ENCODE measurements at places on chromosomes 7 and 10.

DNA sequence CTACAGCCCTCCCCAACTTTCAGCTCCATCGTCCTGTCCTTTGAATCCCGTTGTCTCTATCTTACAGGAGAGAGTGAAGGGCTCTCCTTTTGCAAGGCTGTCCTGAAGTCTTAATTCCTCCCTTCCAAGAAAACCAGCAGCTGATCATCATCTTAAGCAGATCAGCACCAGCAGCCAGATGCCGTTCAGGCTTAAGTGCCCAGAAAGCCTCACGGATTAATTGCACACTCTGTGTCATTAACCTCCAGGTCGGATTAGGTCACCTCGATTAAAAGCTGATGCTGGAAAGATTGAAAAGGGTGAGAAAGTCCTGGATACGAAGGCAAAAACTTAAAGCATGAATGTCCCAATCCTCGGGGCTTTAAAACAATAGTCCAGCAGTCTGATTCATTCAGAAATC, 24.8 kb upstream of the ADARB2 start:
- no peak for DNase-seq

DNA sequence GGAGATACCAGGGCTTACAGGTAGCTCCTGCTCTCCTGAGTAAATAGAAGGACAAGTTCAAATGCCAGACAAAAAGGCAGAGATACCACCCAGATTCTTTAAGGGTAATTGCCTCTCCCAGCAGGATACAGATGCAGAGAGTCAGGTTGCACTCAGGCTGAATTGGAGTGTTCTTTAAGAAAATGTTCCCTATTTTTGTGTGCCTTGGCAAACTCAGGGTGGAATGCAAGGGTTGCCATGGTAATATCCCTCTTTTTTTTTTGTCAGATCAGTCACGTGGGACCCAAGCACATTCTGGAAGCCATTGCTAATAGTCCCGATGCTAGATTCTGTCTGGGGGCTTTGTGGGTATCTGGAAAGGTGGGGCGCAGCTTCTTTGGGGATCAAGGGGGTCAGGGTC, 628.0 kb downstream of the CALN1 start:
- no peak for DNase-seq

DNA sequence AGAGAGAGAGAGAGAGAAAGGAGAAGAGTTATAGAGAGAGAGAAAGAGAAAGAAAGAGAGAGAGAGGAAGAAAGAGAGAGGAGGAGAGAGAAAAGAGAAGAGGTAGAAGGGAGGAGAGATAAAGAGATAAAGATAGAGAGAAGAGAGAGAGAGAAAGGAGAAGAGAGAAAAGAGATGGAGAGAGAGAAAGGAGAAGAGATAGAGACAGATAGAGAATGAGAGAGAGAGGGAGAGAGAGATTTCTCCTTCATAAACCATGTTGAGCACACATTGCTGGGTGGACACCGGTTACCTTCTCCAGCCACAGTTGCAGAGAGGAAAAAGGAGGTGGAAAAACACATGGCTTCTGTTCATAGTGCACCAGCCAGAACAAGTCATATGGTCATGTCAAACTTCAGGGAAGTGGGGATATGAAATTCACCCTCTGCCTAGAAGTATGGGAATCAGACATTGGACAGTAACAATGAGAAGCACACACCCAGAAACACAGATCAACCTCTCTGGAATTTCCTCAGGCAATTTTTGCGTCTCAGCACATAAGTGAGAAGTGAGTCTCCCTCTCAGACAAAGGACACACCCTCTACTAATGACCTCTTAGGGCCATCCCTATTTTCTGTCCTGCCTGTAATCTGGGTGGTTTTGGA, 172.5 kb upstream of the SVIL start:
- DNase-seq, result no peak

DNA sequence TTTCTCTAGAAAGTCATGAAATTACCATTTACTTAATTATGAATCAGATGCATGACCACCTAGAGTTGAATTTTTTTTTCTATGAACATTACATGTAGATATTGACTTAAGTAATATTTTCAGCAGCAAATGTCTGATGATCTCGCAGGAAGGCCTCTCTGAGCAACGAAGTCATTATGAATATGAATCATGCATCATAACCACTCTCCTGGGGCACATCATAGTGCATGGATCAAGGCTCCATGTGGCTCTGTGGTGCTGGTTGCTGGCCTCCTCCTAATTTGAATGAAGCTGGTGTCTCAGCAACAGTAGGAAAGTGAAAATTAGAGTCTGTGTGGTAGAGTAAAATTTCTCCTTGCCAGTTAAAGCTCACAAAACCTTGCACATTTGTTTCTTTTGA, 121.4 kb upstream of the INHBA start:
- no peak for DNase-seq

DNA sequence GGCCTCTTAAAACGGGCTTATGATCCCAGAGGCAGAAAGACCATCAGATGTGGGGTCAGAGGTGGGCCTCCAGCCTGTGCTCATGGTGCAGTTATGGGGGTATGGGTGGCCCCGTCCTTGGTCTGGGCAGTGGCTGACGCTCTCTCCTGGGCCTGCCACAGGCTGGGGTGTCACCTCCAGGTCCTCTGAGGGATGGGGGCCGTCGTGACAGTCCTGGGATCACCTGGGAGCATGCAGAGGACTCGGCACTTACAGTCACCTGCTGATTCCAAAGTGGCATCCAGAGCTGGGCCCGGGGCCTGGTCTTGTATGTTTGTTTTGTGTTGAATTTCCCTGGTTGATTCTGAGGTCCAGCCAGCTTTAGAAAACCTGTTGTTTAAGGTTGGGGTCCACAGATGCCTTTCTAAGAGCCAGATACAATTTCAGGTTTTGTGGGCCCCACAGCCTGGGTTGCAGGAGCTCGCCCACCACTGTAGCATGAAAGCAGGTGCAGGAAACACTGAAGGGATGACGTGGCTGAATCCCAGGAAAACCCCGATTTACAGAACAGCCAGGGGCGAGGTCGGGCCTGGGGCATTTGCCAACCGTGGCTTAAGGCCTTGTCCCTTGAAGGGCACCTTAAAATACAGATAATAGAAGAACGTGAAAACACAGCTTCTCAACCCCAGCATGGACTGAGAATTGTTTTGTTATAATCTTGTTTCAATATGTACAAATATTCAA, 170.7 kb upstream of the PPP2R2D start:
- DNase-seq, result no peak

DNA sequence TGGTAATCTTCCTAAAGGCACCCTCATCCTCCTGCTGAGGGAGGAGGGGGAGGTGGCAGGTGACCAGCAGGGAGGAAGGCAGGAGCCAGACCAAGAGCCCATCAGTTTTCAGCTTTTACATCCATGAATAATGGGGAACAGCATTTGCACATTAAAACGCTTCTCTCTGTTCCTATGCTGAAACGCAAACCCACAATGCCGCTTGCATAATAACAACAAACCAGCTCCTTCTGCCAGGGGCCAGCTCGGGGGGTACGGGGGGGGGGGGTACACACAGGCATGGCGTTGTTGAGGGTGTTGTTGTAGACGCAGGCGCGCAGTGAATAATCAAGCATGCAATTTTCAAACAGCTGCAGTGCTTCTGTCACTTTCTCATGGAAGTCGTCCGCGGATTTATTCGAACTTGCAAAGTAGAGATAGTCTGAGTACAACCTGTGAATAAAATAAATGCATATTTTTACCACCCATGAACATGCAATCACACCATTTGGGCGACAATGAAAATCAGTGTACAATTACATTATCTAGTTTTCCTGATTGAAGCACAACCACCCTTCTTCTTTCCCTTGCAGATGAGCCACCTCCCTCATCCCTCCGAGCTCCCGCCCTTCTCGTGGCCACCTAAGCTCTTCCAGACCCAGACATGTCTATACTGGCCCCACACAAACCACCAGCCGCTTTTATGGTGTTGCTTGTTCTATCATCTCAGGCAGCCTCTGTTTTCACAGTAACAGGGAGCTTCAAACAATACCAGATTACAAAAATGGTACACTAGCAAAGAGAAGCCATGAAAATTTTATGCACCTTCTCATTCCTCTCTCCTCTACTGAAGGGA, 72.2 kb downstream of the CHST15 start:
- no peak for DNase-seq

GRCh38 chr10:73983096-73984047, 14.5 kb upstream of the VCL start:
- DNase-seq, result no peak

DNA sequence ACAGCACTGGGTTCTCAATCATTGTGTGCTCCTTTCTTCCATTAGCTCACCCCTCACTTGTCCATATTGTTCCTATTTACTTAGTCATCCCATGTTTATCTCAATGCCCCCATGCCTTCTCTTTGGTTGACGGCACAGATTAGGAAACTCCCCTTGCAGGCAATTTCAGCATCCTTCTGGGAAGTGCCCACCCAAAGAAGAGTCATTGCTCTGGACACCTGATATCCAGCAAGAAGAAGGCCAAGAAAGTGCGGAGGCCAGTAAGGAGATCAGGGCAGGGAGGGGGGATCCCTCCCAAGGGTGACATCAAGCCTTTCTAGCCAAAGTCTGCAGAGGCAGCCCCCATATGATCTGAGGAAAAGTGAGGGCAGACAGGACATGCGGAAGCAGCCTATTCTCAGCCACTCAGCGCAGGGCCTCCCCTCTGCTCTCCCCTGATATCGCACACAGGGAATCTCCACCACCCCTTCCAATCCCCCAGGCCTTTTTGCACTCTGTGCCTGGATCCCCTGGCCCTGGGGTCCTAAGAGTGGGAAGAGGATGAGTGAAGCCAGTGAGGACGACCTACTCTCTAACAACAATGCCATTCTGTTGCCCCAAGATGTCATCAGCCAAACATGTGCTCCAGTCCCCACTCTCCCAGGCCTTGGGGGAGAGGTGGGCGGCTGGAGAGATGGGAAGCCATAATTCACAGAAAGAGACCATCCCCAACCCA, 1.8 kb downstream of the TRPV6 start:
- no peak for DNase-seq

DNA sequence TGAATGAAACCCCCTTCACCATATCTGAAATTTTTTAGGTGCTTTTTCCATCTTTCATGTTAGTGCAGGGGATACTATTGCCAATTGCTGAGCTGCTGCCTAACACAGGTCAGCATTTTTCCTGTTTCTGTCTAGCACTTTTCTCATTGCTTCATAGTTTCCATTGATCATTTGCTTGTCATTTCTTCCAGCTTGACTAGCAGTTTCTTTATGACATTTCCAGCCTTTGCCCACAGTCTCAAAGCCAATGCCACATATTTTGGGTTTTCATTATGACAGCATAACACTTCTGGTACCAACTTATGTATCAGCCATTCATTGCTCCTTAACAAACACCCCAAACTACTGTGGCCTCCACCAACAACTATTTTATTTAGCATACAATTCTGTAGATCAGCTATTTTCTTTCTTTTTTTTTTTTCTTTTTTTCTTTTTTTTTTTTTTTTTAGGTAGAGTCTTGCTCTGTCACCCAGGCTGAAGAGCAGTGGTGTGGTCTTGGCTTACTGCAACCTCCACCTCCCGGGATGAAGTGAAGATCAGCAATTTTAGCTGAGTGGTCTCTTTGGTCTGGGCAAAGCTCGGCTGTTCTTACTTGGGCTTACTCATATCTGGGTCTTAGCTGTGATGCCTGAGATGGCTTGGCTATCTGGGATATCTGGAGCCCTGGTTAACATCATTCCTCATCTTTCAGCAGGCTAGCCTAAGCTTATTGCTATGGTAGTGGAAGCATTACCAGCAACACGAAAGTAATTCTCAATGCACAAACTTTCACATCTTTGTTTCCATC, 102.3 kb downstream of the EPC1 start:
- no peak for DNase-seq

DNA sequence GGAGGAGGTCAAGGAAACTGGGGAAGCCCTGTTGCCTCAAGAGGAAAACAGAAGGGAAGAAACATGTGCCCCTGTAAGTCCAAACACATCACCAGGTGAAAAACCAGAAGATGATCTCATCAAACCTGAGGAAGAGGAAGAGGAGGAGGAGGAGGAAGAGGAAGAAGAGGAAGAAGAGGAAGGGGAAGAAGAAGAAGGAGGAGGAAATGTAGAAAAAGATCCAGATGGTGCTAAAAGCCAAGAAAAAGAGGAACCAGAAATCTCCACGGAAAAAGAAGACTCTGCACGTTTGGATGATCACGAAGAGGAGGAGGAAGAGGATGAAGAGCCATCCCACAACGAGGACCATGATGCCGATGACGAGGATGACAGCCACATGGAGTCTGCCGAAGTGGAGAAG, 82.7 kb upstream of the SAMD8 start:
- no peak for DNase-seq

DNA sequence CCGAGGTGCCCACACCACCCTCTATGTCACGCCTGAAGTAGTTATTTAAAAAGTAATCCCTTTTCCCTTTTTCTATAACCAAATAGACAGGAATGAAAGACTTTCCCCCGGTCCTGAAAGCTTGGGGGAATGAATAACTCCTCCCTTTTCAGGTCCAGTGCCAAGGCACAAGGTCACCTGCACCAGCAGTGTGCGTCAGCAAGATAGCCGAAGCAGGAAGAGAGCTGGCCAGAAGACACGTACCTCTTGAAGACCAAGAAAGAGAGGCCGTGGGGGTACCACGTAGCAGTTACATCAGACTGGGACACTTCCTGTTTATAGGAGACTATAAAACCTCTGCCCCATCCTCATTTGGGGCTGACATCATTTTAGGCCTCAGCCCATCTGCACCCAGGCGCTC, 10.7 kb upstream of the AKR1B1 start:
- no peak for DNase-seq

DNA sequence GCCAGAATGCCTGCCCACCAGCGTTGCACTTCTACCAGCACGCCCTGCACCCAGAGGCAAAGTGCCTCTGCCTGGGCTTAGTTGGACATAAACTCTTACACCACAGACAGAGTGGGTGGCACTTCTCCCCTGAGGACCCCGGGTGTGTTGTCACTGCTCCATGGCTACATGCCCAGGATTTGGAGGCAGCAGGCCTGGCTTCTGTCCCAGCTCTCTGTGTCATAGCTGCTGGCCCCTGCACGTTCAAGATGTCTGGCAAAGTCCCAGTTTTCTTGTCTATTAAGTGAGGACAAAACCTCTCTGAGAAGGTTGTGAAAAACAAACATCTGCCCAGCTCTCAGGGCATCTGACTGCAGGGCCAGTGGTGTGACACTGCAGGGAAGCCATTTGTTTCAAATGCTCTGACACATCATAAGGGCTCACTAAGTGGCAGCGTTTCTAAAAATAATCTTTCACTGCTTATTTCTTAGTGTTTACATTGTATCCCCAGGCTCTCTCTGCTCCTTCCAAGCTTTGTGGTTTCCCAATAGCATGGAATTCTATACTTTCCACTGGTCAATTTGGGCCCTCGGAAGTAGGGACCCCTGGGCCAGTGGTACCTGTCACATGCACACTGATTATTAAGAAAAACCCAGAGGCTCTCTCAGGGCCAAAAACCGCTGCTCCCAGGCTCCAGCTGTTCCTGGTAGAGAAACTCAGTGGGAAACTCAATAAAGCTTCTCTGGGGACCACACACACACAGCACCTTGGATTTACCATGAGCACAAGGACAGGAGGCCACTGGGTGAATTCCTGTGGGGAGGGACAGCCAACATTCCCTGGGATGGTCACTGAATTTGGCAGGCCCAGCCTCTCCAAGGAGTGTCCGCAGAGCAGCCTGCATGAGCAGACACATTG, 86.2 kb upstream of the ANLN start:
- DNase-seq, result no peak

DNA sequence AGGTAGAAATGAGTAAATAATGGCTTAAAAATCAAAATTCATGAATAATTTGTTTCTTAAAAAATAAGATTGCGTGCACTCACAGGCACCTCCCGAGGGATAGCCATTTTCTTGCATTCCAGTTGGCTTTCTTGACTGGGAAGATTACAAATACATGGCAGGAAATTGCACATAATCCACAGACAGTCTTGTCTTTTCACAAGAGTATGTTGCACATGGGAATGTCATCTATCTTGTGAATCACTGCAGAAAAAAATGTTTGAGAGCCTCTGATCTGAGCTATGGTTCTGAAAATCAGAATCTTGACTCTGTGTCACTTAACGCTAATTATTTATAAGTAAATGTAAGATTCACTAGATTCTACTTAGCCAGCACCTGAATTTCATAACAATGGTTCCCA, 74.1 kb upstream of the PRKG1 start:
- DNase-seq, result no peak
